AG20443 (cell line): ENCODE measurements at places on chromosomes 5 and 9.

DNA sequence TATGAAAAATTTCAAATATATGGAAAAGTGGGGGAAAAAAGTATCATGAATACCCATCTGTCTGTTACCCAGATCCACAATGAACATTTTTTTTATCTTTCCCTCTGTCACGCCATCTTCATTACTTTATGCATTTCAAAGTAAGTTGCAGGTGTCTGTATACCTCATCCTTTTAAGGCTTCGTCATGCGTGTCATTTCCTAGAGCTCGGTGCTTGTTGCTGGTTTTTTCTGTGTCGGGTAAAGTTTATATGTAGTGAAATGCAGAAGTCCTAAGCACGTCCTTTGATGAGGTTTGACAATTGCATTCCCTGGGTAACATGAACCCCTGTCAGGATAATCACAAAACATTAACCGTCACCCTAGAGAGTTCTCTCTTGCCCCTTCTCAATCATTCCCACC lies 52.1 kb downstream of the DAPK1 start:
- DNase-seq, result no peak

DNA sequence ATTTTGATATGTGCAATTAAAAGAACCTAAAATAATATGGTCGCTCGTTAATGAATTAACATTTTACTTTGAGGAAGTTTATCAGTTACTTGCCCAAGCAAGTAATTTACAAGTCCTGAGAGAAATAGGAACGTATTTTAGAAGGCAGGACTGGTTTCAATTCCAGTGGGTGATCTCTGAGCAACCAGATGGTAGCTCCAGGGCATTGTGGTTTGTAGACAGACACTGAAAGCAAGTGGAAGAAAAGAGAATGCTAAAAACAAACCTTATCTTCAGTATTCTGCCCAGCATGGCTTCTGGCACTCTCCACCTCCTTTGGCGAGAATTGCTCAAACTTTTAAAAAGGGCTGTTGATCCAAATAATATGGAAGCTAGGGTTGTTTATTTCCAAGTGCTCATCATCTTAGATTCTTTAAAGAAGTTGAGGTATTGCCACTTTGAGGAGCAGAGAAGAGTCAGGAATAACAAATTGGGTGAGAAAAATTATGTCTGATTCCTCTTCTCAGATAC lies 31.8 kb upstream of the ERAP2 start:
- DNase-seq, result peak; percentile 33

DNA sequence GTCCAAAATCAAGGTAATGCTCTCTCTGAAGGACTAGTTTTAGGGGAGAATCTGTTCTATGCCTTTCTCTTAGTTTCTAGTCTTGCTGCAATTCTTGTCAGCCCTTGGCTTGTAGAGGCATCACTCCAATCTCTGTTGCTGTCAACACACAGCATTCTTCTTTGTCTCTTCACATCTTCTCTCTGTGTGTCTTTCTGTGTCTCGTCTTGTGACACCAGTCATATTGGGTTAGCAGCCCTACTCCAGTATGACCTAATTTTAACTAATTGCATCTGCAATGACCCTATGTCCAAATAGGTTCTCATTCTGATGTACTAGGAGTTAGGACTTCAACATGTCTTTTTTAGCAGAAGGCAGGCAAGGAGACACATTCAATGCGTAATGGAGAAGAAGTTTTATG lies 1110.6 kb downstream of the DTWD2 start:
- no peak for DNase-seq

- peak; percentile 79 for DNase-seq
Observed at GRCh38 chr9:91741522-91741921, 208.5 kb downstream of the ROR2 start.

GRCh38 chr5:115295777-115296123 lies 704 bp downstream of the CCDC112 start:
- DNase-seq, result no peak

- no peak for DNase-seq
Observed at GRCh38 chr5:165187815-165188214, 1682.4 kb downstream of the MAT2B start.

- no peak for DNase-seq
Observed at GRCh38 chr9:36191290-36191645, 547 bp downstream of the CLTA start.

DNA sequence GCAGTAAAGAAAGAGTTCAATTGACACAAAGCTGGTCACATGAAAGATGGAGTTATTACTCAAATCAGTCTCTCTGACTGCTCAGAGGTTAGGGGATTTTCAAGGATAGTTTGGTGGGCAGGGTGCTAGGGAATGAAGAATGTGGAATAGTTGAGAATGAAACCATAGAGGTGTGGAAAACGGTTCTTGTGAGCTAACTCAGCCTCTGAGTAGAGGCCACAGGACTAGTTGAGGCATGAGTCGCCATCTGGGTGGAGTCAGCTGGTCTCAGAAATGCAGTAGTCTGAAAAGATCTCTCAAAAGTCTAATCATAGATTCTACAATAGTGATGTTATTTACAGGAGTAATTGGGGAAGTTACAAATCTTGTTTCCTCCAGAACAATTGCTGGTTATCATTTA lies 178.9 kb upstream of the SPEF2 start:
- DNase-seq, result peak; percentile 10

DNA sequence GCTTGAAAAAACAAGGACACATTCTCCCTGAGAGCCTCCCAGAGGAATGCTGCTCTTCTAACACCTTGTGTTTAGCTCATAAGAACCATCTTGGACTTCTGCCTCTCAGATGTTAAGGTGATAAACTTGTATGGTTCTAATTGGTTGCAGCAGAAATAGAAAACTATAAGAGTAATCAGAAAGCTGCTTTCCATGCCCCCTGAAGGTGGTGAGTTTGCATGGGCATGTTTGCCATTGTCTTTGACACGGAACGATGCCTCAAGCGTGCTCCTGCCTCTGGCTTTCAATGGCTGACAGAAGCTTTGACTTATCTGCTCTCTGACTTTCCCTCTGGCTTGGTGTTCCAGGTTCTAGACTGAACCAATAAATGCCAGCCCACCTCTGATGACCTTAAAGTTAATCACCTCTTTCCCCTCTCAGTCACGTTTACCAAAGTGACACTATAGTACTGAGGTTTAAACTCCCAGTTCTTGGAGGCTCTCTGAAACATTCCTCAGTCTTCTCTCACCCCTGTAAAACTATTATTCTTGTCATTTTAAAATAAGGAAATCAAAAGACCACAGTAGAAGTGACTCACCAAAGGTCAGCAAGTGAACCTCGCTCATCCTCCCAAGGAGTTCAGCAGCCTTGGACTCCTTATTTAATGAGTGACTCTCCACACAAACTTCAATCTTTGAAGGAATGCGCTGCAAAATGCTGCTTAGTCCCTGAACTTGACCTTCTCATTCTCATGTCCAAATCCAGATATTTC lies 103.6 kb downstream of the PIK3R1 start:
- DNase-seq, result peak; percentile 44

GRCh38 chr5:154097031-154097430 lies 58.3 kb downstream of the MFAP3 start:
- DNase-seq, result no peak

GRCh38 chr9:1332156-1332555 lies 282.0 kb downstream of the DMRT2 start:
- no peak for DNase-seq

DNA sequence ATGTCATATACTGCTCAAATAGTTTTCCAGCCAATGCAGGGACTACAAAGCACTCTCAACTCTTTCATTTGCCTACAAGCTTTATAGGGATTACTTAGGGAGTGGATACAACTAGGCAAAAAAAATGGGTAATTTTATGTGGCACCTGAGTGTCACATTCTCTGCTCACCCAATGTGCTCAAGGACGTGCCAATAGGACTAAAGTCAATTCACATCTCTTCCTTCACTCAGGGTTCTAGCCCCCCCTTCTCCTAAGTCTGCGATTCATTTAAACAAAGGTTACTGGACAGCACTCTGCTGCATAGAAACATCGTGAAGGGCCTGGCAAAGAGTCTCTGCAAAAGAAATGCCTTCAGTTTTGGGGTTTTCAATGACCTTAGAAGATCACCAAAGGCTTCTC lies 142.3 kb downstream of the TSSK1B start:
- no peak for DNase-seq
